Activated CD8-positive, alpha-beta memory T cell treated with anti-CD3 and anti-CD28 coated beads for 24 hours (primary cell): ENCODE measurements at places on chromosomes 5 and 9.

- DNase-seq, result no peak
Measured at GRCh38 chr5:16899171-16899570, 36.9 kb downstream of the MYO10 start.

DNA sequence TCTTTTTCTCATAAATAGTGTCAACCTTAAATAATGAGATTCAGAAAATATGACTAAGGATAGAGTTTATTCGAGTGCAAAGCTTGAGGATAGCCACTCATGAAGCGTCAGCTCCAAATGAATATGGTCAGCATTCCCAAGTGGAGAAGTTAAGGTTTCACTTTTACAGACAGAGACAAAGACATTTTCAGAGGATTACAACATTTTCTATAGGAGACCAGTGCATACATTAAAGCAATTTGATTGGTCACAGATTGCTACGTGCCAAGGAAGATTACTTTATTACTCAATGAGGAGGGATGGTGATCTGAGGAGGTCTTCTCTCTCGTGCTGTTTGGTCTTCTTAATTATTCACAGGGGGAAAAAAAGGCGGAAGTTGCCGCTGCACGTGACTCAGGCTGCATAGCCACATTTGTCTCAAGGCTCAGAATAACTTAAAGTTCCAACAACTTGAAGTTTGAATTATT, 60.1 kb upstream of the SPATA31C2 start:
- DNase-seq, result no peak

- DNase-seq, result no peak
Measured at GRCh38 chr5:133244242-133244641, 192.4 kb downstream of the HSPA4 start.

- no peak for DNase-seq
Measured at GRCh38 chr5:144002876-144003275, 167.6 kb downstream of the YIPF5 start.

GRCh38 chr9:119961774-119962424, 592.7 kb upstream of the BRINP1 start:
- no peak for DNase-seq

- no peak for DNase-seq
Measured at GRCh38 chr9:72958485-72959281, 5.8 kb upstream of the ALDH1A1 start.

- no peak for DNase-seq
Measured at GRCh38 chr5:131223751-131224386, 40.0 kb upstream of the CDC42SE2 start.
